AG08396 (cell line): ENCODE measurements at places on chromosomes 4 and X.
A peak's percentile ranks its signal among the peaks of the same experiment; 100 is the strongest.

DNA sequence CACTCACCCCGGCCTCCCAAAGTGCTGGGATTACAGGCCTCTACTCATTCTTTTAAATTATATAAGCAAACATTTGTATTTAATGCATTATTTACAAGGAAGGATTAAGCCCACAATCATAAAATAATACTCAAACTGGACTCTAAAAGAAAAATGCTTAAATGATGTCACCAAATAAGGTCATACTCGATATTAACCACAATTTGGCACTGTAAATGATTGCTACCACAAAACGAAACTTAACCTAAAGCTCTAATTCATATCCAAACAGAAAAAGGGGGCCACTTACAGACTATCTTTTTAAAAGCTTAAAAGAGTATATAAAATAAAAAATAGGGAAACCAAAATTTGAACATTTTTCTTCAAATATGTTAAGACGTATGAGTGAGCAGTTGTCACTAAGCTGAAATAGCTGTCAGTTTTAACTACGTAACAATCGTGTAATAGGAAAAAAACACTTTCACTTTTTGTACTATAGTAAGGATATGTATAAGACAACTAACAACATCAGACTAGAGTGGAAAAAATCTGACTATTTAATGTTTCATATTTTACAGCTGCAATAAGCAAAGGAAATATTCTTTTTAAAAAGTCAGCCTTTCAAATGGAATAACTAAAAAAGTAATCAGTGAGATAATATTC is 108.2 kb upstream of the GPR34 start:
- no peak for DNase-seq

GRCh38 chr4:2142630-2143427 is 83.7 kb downstream of the NAT8L start:
- no peak for DNase-seq

- DNase-seq = no peak
Measured at GRCh38 chrX:39773923-39774773, 323.6 kb downstream of the BCOR start.

DNA sequence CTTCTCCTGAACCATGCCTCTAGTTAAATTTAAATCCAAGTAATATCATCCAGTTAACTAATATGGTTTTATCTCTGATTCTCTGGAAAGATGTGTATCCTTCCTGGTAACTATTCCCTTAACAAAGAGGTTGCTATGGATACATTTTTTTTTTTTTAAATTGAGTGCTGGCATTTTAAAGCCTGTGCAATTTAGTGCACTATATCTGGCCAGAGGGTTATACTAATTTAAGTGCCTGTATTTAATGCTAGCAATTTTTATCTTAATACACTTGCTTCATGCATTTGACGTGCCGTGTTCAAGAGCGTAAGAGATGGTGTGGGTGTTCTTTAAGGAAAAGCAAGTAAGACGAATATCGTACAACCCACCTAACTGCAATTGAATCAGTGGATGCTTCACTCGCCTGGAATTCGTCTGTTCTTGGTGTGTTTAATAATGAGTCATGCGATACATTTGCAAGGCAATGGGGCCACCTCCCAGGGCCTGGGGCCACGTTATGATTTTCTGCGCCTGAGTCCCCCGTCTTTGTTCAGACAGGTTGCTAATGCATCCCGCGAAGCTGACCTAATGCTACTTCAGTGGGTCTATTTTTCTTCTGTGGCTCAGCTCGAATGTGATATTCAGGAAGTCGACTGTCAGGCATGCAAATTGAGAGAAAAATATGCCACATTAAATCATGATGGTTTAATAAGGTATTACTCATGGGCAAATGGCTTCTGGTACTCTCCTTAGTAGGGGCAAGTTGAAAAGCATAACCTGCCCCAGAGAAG is 14.2 kb upstream of the MID1 start:
- peak; percentile 28 for DNase-seq

- DNase-seq = no peak
Measured at GRCh38 chrX:17047224-17047623, 100.8 kb downstream of the REPS2 start.

DNA sequence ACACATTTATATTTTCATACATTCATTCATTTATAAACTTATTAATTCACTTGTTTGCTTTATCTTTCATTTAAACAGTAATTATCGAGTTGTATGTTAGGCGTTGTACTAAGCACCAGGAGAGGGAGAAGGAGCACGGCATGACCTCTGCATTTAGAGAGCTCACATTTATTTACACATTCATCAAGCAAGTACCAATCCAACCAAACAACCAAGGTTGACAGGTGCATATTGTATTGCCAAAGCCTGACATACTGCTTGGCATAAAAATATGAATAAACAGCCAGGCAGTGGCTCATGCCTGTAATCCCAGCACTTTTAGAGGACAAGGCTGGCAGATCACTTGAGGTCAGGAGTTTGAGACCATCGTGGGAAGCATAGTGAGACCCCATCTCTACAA is 37.0 kb upstream of the CLNK start:
- no peak for DNase-seq

DNA sequence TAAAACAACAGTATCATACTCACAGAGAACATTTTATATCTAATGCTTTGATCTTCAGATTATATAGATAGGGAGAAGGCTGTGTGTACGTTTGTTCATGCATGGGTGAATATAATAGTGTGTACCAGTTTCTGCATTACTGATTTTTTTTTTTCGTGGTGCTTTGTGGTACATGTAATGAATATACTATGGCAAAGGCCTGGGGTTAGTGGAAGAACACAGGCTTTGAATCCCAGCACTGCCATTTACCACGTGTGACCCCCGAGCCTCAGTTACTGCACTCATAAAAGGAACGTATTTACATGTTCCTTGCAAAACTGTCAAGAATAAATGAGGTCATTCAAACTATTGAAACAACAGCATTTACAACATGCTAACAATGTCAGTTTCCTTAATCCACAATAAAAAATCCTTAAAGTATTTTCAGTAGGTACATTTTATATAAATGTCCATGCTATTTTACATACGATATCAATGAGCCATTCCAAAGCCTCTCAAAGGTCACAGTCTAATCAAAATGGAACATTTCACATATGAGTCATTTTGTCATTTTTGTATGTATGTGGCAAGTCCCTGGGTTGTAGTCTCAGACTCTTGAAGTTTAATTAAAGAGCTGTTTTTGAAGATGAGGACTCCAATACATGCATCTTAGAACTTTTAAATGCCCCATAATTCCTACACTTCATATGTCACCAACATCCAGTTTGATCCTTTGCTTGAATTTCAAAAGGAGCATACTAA is 242.8 kb downstream of the PPP3CA start:
- no peak for DNase-seq

DNA sequence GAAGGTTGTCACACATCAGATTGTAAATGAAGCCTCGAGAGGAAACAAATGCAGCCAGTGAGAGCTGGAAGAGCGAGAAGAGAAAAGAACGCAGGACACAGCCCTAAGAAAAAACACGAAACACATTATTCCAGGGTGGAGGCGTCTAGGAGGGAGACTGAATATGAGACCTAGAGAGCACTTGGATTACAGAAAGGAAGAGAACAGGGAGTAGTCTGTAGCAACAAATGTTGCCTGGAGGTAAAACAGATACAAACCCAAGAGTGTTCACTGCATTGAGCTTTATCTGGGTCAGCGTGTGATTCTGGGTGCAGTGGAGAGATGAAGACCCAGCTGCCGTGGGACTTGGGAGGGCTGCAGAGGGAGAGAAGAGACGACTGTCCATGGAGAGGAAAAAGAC is 50.1 kb upstream of the SETD7 start:
- no peak for DNase-seq

DNA sequence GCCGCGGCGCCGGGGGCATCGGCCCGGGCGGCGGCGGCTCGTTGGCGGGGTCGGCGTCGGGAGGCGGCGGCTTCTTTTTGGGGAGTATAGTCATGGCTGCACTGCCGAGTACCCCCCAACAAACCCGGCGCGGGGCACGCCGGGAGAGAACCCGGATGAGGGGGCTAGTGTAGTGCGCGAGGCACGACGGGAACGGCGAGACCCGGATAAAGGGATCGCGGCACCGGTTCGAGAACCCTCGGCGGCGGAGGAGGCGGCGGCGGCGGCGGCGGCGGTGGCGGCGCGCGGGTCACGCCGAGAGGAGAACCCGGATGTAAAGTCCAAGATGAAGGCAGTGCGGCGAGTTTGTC is at the start of gene OTUD5:
Gene OTUD5 (minus strand): TSS at position 131 of the 350 bp plus-strand sequence. CDS start 37 bp downstream, at position 94.
- DNase-seq = peak; percentile 76

- no peak for DNase-seq
Measured at GRCh38 chrX:10854594-10854993, 234.2 kb upstream of the MID1 start.

DNA sequence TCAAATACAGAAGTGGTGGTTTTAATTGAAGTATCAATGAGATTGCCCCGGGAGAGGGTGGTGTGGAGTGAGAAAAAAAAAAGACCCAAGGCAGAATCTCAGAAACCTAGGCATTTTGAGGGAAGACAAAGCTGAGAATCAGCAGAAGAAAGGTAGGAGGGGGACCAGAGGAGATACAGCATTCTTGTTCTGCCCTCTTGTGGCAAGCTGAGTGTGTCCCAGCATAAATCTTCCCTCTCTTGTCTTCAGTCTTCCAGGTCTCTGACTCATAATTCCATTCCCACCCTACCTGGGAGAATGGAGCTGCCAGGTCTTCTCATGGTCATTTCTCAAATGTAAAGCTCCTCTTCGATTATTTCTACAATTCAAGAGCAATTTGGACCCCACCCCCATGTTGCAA is 32.7 kb upstream of the MAGED1 start:
- DNase-seq = peak; percentile 20

- DNase-seq = no peak
Measured at GRCh38 chr4:82746705-82747574, 51.7 kb downstream of the SCD5 start.

DNA sequence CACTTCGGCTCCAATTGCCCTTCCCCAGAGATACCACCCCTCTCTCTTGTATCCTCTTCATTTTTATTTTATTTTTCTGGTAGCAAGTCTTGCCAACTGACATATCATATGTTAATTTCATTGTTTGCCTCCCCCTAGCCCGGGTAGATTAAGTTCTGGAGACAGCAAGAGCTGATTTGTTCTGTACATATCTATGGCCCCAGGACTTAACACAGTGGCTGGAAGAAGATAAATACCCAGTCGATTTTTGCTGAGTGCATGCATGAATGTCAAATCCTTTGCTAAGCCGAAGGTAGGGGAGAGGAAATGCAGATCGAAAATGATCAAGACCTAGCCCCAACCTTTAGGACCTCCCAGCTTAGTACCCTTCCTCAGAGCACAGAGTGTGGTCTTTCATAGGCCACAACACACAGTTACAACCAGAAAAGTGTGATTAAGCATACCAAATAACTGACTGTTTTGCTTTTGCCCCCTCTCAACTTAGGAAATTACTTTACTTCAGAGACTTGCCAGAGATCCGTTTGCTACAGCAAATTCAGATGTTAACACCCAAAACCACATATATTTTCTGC is 58.7 kb upstream of the KLF3 start:
- no peak for DNase-seq

DNA sequence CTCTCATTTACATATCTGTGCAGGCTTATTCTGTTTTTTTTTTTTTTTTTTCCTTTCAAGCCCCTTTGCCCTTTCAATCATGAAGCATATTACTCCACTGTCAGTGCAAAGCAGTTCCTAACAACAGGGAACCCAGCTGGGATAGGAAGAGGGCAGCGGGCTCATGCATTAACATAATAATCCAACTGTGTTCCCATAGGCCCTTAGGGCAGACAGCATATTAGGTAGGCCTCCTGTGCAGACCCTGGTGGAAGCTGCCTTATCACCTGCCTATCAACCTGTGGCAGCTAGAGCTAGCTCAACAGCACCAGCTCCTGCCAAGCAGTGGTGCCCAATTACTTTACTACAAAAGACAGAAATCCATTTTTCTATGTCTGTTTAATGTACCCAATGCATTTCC is 49.3 kb downstream of the SLC10A7 start:
- DNase-seq = no peak

DNA sequence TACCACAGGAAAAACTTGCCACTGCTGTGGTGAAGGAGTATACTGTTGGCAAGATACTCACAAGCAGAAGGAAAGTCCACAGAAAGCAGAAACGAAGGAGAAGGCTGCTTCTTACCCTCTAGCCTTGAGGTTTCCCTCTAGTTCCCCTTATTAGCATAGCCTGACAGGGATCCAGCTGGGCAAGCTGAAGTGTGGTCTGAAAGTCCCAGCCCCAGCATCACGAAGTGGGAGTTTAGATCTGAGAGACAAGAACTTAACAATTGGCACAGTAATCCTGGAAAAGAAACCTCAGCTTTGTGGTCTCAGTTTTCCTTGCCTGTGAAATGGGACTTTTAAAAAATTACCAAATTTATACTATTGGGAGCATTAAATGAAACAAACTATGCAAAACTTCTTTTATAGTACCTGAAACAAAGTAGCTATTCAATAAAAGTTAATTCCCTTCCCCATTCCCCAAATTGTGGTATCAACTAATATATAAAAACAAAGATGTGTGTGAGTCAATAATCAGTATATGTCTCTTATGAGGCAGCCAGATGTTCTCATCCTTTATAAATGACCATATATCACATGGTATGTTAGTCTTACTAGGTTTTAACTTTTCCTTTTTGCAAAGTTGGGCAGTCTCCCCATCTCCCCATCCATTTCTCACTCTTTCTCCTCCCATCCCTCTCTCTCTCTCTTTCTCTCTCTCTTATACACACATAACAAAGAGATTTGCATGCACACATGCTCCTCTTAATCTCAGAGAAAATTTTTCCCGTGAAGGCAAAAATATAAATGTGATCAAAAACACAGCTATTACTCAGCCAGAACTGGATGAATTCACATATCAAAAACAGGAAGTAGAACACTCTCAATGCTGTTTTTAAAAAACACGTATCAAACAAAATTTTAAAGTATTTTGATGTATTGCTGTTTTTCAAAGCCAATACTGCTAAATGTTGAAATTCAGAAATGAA is 57.8 kb downstream of the SCFD2 start:
- no peak for DNase-seq
